ENCODE measurements at places on chromosomes 12 and 14.
A peak's percentile ranks its signal among the peaks of the same experiment; 100 is the strongest.

GRCh38 chr14:91732859-91733477 lies 1.1 kb upstream of the CATSPERB start:
- DNase-seq: peak; percentile 24

GRCh38 chr14:106044949-106045596 lies 518.7 kb downstream of the TMEM121 start:
- DNase-seq: no peak

GRCh38 chr12:55899082-55899481 lies 28.6 kb downstream of the PYM1 start:
- no peak for DNase-seq

- DNase-seq: no peak
Observed at GRCh38 chr12:103273645-103274044, 222.1 kb downstream of the C12orf42 start.

DNA sequence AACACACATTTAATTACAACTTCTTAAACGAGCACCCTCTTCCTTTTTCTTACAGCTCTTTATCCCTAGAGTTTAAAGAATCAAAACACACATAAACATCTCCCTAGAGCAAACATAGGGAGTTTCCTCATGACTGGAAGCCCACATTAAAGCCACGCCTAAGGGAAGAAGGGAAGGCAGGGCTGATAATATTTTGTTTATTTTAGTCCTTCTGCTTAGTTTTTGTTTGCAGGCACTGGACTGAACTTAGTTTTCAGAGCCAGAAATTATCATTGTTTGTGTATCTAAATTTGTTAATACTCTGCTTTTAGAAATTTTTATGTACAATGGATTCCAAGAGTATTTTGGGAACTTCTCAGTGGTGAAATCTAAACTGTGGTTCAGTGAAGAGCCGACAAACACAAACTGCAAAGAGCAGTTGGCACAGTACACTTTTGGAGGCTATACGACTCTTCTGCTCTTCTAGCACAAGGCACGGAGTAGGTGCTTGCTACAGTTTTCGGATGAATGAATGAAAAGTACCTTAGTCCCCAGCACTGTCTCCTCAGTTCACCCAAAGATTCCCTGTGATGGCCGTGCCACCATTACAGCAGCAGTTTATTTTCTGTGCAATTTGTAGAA lies 17.6 kb upstream of the AMIGO2 start:
- DNase-seq: no peak

DNA sequence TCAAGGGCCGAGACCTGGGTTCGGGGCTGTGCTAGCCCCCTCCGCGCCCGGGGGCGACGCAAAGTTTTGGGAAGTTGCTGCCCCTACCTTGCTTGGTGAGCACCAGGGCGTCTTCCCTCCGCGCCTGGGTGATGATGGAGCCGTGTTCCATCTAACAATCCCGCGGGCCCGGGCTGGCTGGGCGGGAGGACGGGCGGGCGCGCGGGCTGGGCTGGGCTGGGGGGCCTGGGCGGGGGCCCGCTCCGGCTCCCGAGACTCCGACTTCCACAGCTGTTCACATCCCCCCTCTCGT lies 298 bp downstream of the CTDSP2 start:
- no peak for DNase-seq

GRCh38 chr14:53948205-53948884 lies 8.3 kb downstream of the BMP4 start:
- DNase-seq: no peak

DNA sequence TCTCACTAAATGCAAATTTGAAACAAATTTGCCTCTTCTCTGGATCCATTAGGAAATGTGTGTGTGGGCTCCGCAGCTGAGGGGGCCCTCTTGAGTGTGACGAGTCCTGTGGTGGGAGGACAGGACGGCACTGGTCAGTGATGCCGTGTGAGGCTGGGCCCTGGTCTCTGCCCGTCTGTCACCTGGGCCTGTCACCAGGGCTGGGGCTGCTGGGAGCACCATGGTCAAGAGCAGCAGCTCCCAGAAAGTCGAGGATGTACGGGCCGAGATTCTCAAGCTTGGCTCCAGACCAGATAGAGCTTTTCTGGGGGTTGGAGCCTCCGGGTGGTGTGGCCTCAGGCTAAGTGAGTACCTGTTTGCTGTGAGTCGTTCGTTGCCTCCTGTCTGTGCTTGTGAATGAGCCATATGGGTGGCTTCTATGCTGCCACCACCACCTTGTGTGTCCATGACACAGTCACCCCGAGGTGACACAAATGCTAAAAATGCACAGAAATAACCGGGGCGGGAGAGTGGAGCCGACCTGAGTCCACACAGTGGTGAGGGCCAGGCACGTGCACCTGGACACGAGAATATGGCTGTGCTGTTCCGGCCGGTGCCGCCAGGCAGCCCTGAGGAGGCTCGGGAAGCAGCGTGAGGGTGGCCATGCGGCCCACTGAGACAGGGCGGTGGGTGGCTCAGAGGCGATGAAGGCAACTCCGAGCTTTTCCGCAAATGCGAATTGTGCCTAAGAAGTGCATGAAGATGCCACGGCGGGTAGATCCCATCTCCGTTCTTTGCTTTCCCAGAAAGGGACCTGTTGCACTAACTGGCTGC lies 8.7 kb downstream of the PGAM5 start:
- DNase-seq: no peak

- no peak for DNase-seq
Observed at GRCh38 chr12:98151984-98152383, 363.4 kb upstream of the TMPO start.

GRCh38 chr14:32043624-32044023 lies 33.5 kb upstream of the ARHGAP5 start:
- DNase-seq: no peak

All from renal pelvis (tissue), 12 donors.